ENCODE measurements at places on chromosomes 2 and 18.
A peak's percentile ranks its signal among the peaks of the same experiment; 100 is the strongest.

- DNase-seq, result no peak
Observed at GRCh38 chr2:5985536-5986385, 293.6 kb downstream of the SOX11 start.

DNA sequence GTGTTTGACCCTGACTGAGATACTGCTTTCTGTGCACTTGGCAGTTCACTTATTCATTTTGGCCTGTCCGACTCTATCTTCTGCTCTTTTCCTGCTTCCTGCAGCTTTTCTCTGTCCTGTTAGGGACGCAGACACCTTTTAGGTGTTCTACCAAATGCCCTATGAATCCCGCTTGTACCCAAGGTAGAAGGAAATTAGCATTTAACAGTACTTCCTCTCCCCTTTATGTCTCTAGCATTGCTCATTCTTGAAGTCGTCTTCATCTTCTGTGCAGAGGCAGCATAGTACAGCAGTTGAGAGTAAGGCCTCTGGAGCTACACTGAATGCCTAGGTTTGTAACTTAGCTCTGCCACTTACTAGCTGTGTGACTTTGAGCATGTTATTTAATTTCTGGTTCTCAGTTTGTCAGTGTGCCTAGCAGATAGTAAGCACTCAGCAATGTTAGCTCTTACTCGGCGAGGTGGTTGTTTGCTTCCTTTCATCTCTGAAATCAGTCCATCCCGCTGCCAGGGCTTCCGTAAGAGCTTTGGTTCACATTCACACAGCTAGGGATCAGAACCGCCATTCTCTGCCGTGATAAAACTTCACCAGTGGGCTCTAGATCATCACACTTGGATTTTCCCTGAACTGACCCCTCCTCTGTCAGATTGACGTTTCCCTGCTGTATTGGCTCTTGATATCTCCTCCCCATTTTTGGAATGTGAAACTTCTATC is 1.4 kb downstream of the CCT7 start:
- DNase-seq, result no peak

GRCh38 chr2:239762655-239763269 is 262.4 kb downstream of the NDUFA10 start:
- no peak for DNase-seq

DNA sequence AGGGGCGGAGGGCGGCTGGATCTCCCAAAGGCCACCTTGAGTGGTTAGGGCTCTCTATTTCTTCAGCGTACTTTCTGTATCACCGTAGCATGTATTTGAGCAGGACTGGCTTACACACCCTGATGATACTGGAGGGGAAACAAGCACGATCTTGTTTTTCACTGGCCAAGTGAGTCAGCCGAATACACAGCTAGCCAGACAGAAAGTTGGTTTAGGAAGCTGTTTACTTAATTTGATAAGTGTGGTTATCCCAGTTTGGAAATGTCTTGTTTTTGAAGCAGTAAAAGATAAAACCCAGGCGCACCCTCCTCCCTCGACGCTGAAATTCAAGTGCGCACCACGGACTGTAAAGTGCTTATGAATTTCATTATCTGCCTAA is 582 bp downstream of the RIOK3 start:
- DNase-seq, result peak; percentile 12

GRCh38 chr2:102149644-102150455 is 7.3 kb downstream of the IL1R1 start:
- peak; percentile 40 for DNase-seq

GRCh38 chr2:98665677-98666076 is 57.3 kb downstream of the UNC50 start:
- no peak for DNase-seq

- no peak for DNase-seq
Observed at GRCh38 chr2:138818556-138818955, 38.4 kb upstream of the NXPH2 start.

- DNase-seq, result no peak
Observed at GRCh38 chr2:179890666-179891065, 29.3 kb upstream of the ZNF385B start.

Measured in fibroblast of skin of abdomen (primary cell).